ENCODE measurements at places on chromosomes 7 and 10.
A peak's percentile ranks its signal among the peaks of the same experiment; 100 is the strongest.

DNA sequence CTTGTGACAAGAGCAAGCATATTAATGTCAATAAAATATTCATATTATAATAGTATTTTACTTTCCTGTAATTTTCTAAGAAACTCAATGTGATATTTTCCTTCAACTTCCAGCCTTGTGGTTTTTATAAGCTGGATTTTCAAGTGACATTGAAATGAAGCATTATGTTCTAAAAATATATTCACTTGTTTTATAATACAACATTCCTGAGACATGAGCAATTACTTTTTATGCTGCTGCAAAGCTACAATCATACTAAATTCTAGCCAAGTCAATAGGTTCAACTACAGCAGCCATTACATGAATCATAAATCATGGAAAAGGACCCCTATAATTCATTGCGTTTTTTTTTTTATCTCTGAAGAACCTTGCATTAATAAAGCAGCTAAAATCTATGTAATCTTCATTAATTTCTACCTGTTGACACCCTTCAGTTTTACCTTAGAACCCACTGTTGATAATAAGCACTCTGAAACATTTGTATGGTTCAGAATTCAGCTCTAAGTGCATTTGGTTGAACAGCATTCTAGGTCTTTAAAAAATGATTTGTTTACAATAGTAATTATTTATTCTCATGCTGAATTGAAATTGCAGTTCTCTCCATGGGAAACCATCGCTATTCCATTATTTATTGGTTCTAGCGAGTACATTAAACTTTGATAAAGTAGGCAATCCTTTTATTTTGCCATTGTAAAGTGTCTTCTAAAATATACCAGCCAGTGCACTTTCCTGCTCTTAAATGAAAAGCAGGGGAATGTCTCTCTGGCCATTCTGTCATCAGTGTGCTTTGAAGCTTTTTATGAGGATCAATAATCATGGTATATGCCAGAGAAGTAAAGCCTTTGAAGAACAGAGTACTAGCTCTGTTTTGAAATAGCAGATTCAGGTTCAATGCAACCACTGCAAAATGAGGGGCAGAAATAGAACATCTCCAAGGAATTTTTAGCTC lies 132.6 kb downstream of the GNAT3 start:
- DNase-seq, result no peak

DNA sequence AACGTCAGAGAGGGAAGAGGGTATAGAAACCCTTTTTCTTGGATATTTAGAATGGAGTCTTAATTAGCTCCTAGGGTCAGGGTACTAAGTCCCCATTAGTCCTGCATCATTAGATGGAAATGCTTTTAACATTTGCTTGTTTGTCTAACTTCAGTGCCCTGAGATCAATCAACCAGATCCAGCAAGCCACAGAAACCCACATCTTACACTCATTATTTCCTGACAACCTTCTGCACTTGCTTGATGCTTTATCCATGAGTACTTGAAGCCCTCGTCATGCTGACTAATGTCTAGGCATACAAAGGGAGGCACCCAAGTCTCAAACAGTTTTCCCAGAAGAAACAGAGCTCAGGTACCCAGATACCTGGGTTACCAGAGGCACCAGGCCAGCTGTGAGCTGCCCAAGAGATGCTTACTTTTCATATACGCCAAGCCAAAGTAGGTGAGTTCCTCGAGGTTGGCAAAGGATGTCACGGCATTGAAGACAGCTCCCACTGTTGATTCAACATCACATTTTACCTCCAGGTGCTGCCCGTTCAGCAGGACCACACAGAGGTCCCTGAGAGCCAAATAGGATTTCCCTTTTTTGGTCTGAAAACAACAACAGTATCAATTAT lies 42.7 kb downstream of the FRMPD2 start:
- no peak for DNase-seq

GRCh38 chr7:5997210-5997808 lies 11.5 kb downstream of the PMS2 start:
- peak; percentile 33 for DNase-seq

DNA sequence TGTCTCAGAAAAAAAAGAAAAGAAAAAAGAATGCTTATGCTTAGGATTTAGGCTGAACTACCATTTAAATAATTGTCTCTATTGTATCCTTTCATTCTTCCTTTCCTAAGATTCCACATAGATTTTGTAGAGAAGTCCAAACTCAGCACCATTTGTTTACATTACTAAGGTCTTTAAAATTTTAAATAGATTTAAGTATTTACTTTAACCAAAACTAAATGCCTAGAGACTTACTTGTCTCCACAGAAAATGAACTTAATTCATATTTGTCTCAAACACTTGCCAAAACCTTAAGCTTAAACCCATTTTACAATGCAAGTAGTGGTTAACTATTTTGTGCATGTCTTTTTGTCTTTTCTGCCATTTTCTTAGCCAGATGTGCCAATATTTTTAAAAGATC lies 54.1 kb upstream of the ABI1 start:
- DNase-seq, result no peak

- DNase-seq, result no peak
Observed at GRCh38 chr10:28559618-28560017, 26.7 kb downstream of the WAC start.

DNA sequence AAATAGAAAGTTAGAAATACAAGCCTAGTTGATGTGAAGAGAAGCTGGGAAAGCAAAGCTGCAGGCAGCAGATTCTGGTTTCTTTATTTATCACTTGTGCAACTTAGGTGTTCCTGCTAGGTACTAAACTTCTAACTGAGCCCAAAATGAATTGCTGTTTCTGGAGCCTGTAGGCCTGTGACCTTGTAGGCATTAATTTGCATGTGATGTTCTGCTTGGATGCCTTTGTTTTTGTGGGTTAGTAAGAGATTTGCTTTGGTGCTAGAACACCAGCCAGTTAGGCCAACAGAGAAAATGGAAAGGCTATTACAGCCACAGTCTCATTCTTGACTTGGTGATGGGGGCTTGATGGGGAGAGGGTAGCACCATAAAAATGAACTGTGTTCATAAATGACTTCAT lies 370.7 kb downstream of the PPP1R3A start:
- DNase-seq, result no peak

DNA sequence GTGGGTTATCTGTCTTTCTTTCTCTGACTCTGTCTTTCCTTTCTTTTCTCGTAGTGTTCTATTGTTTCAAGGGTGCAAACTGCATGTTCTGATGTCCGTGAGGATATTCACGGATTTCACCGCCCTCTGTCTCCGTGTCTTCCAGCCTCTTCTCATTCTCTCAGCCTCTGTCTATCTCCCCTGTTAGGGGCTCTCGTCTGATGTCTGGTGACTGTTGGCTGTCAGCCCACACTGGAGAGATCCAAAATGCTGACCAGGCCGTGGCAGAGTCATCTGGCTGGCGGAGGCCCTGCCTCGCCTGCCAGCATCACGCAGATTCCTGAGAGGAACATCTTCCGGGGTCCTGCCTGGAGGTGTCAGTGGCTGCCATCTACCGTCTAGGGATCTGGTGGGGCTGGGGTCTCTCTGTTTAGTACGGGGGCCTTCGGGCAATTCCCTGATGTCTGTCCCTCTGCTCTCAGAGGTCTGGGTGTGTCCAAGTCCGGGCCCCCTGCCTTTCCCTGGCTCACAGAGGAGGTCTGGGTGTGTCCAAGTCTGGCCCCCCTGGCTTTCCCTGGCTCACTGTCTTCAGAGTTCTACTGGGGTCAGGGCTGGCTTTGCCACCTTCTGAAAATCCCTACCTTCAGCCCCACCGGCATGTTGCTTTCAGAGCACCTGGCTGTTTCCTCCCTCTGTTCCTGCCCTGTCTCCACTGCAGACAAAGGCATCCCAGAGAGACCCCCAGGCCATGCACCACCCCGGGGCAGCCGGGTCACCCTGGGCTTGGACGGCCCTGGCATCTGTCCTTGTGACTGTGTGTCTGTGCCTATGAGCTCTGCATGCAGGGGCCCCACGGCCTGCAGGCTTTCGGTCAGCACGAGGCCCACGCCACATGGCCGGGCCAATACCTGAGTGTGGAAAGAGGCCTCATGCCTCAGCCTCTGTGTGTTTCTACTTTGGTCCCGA lies 14.0 kb upstream of the SCART1 start:
- DNase-seq, result peak; percentile 64

GRCh38 chr7:7177044-7177517 lies 5.3 kb upstream of the C1GALT1 start:
- no peak for DNase-seq

GRCh38 chr7:582931-583330 lies 63.3 kb upstream of the PDGFA start:
- DNase-seq, result no peak

DNA sequence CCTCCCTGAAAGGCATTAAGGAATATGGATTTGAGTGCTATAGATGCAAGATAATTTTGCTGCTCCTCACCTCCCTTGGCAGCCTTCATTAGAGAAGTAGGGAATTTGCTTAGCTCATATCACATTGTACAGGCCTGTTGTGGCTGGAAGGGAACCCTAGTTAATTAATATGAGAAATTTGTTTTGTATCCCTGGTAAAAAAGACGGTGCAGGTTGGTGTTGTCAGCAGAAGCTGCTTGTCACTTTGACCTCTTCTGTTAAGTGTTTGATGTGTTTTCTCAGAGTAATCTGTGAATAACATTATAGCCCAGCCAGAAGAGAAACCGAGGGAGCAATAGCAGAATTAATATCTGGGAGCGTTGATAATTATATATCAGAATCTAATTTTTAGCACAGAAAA lies 278.4 kb downstream of the LRMDA start:
- no peak for DNase-seq

DNA sequence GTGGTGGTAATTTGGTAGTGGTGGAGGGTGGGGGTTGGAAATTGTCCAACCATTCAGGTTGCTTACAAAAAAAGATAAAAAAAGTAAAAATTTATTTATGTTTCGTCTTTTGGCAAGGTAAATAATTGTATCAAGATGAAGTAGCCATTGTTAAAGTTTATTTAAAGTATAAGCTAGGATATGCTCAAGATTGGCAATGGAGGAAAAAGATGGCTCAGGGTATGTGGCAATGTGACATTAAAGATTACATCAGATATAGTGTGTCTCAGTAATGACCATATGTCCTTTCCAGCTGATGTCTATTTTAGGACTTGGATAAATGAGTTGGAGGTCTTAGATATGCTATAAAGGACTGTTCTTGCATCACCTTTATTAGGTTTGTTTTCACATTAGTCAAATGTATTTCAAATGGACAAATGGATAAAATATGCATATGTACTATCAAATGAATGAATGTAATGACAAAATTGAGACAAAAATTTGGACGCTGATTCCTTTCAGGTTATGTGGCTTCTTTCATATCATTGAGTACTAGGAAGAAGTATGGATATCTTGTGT lies 60.9 kb downstream of the ST7 start:
- no peak for DNase-seq

GRCh38 chr10:43136995-43137716 lies 1.1 kb upstream of the CSGALNACT2 start:
- no peak for DNase-seq

DNA sequence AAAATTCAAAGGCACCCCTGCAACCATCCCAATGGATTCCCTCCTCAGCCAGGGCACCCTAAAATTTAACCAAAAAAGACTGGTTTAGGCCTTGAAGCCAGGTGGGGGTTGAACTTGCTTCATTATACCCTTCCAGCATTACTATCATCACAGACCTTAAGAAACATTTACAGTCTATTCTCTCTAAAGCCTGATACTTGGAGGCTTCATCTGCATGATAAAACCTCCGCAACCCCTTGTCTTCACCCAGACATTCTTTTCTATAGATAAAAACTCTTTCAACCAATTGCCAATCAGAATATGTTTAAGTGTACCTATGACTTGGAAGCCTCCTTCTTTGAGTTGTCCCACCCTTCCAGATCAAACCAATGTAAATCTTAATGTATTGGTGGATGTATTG lies 17.9 kb downstream of the AVL9 start:
- no peak for DNase-seq

GRCh38 chr7:107014387-107015023 lies 30.0 kb upstream of the PRKAR2B start:
- no peak for DNase-seq

DNA sequence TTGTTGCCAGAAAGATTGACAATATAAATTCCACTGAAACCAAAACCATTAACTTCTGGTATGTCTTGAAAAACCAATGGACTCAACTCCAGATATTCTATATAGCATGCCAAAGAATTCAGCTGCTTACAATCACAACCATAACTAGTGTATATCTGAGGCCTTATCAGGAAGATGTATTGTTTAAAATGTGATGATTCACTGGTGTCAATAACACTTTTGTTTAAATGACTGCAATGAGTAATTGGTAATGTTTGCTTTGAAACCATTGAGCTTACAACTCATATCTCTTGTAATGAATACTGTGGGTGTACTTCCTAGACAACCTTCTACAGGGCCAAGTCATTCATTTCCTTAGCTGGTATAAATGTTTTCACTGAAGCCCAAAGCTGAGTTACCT lies 727.9 kb upstream of the KCND2 start:
- no peak for DNase-seq

GRCh38 chr7:11428877-11429581 lies 403.0 kb downstream of the THSD7A start:
- DNase-seq, result no peak

GRCh38 chr7:134359787-134360432 lies 43.2 kb upstream of the SLC35B4 start:
- DNase-seq, result no peak

- DNase-seq, result no peak
Observed at GRCh38 chr10:24681572-24682088, 42.1 kb downstream of the ARHGAP21 start.

GRCh38 chr7:43491984-43492383 lies 90.9 kb upstream of the STK17A start:
- DNase-seq, result no peak

DNA sequence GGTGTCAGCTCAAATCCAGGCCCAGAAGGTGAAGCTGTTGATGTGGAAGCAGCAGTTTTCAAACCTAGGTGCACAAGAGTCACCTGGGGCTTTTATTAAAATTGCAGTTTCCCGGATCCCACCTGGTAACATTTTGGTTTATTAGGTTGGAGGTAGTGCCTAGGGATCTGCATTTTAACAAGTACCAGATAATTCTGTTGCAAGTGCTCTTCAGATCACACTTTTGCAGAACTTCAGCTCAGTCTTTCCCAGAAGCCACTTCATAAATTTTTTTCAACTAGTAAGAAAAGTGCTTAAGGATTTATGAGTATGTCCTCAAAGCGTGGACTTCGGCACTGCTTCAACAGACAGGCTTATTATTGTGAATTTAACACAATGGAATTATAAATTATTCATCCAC lies 213.8 kb downstream of the ADRA2A start:
- DNase-seq, result no peak

DNA sequence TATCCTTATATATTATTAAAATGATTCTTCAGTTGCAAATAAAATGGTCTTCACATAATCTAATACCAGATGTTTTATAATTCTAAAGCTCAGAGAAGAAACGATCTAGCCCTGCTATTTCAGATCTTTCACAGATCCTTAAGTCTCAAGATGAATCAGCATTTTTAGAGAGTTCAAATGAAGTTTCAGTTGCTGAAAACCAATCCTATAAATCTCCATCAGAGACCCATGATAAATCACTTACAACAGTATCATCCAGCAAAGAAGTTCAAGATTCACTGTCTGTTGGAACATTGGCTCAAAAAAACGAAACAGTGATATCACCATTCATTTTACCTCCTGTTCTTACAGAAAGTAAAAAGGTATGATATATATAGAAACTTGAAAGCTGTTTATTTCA lies 137.0 kb downstream of the CCDC7 start:
- DNase-seq, result no peak

Measured in heart left ventricle (tissue), 16 donors.